AG10803 (cell line): ENCODE measurements at places on chromosomes 11 and 22.

- DNase-seq: no peak
These were observed 234.3 kb upstream of the NARS2 start for GRCh38 chr11:78808923-78809322.

DNA sequence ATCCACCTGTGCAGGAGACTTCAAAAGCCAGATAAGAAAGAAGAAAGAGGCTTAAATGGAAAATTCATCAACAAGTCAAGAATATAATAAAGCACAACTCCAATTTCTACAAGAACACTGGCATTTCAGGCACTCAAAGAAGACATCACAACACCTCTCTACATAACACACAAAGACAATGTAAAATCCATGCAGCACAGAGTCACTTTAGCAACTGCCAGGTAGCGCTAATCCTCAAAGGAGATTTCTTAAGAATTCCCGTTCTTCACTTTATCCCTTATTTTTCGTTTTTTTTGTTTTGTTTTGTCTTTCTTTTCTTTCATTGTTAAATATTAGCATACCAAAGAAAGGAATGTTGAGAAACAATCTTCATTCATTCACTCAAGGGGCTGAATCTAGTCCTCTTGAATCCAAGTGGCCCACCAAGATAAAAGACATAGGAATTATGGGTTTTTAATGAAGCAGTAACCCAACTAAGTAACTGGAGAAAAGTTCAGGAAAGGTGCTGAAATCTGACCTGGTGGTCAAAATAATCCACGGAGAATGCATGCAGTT lies 95.0 kb downstream of the CADM1 start:
- DNase-seq: no peak

- no peak for DNase-seq
These were observed 22.2 kb downstream of the LIF start for GRCh38 chr22:30224161-30224857.

DNA sequence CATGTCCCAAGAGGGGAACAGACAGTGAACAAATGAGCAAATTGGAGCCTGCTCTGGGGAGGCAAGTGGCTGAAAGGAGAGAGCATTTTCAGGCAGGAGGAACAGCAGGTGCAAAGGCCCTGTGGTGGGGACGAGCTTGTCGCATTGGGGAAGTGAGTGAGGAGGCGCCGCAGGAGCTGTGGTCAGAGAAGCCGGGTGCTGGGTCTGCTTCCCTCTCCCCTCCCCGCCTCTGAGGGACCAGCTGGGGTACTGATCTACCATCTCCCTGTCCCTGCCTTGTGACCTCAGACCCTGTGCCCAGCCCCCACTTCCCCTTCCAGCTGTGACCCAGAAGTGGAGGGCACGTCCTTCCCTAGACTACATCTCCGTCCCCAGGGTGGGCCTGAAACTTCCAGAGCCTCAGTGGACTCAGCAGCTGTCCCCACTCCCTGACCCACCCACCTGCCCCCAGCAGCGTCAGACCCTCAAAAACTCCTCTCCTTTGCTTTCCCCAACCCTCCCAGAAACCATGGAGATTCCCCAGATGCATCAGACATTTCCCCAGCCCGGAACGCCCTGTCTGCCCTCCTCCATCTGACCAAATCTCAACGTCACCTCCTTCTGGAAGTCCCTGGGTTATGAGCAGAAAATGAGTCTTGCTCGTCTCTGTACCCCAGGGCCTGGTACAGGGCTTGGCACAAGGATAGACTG lies 19.7 kb upstream of the PDGFB start:
- DNase-seq: no peak

DNA sequence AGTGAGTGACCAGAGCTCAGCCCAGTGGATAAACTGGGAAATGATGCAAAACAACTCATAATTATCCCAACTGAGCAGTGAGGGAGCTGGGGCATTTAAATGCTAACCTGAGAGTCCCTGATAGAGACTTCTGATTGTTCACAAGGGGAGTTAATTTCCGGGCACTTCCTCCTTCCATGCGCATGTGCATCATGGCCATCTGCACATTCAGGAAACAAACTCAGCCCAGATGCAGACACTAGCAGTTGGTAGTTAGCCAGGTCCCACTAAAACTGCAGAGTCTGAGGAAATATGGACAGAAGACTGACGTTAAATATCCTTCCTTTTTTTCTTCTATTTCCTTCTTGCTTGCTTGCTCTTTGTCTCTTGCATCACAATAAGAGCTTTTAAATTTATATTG lies 852.1 kb upstream of the LRRC4C start:
- no peak for DNase-seq

- peak; percentile 56 for DNase-seq
These were observed 5.8 kb upstream of the MIEF1 start for GRCh38 chr22:39496131-39496838.

DNA sequence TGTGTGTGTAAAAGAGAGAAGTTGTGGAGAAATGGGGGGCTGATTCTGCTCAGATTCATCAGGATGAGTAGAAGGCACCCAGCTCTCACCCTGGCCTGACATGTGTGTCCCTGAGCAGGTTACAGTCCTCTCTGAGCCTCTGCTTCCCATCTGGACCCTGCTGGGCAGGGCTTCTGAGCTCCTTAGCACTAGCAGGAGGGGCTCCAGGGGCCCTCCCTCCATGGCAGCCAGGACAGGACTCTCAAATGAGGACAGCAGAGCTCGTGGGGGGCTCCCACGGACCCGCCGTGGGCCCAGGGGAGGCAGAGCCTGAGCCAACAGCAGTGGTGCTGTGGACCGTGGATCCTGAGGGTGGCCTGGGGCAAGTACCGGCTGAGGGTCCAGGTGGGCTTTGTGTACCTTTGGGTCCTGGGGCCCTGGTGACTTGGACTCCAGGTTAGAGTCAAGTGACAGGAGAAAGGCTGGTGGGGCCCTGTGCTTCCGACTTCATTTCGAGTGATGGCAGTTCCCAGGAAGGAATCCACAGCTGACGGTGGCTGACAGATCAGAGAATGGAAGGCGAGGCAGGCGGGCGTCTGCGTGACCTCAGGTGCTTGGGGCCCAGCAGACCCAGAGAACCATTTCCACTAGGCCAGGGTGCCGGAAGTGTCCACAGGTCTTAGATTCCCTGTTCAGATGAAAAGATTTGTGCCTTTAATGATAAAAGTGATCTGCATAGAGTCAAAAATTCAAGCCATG lies 21.9 kb downstream of the NEAT1 start:
- DNase-seq: peak; percentile 18

GRCh38 chr22:22709719-22710445 lies 65.5 kb downstream of the GGTLC2 start:
- DNase-seq: no peak

DNA sequence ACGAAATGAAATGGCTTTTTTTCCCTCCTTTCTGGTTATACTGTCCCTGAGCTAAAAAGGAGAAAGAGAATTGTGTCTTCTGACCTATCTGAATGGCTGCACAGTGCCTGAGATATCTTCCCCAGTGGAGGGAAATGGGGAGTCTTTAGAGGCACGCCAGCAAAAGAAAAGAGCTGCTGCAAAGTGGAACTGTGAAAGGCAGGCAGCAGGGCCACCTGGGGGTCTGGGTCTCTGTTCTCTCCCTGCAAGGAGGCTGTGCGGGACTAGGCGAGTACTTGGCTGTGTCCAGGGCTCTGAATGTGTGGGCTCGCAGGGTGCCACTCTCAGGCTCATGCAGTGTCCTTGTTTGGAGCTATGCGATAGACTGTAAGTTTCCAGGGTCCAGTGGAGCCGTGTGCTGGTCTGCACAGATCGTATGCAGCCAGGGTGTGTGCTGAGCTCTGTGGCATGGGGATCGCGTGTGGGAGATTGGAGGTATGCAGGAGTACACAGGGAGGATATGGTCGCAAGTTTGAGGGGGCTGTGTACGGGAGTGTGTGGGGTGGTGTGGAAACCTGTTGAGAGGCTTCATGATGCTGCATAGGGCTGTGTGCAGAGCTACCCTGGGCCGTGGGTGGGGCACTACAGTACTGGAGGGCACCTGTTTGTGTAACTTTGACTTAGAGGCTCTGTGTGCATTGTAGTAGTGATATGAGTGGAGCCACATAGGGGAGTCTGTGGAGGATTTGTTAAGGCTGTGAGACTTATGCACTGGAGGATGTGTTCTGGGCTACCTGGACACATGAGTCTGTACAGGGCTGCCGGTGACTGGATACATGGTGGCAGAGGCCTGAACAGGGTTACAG lies 70.1 kb upstream of the OLFML1 start:
- no peak for DNase-seq

DNA sequence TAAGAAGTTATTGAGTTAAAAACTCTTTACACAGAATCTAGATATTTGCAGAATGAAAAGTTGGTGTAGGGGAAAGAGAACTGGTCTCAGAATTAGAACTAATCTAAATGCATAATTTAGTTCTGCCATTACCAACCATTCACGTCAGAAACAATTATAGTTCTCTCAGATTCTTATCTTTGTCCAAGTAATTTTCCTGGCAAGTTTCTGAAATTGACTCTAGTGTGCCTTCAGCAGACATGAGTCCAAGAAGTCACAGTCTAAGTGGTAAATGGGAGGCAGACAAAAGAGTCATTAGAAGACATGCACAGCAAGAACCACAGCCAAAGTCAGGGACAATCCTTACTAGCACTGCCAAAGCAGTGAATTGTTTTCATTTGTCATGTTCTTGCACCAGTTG lies 1870.1 kb downstream of the LRRC4C start:
- DNase-seq: no peak

DNA sequence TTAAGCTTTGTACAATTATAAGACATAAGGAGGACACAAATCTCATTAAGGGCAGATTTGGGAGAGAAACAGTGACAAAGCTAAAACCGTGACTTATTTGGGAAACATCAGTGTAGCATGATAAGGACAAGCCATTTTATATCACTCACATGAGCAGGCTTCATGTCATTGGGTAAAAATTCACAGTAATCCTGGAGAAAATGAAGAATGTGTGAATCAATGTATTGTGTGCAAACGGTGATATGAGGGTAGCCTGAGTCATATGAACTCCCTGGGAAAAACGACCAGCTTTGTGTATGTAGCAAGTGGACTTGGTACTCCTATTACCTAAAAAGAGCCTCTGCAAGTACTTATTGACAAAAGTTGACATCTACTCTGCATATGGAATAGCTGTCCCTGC lies 6.0 kb upstream of the TRIM34 start:
- peak; percentile 74 for DNase-seq

DNA sequence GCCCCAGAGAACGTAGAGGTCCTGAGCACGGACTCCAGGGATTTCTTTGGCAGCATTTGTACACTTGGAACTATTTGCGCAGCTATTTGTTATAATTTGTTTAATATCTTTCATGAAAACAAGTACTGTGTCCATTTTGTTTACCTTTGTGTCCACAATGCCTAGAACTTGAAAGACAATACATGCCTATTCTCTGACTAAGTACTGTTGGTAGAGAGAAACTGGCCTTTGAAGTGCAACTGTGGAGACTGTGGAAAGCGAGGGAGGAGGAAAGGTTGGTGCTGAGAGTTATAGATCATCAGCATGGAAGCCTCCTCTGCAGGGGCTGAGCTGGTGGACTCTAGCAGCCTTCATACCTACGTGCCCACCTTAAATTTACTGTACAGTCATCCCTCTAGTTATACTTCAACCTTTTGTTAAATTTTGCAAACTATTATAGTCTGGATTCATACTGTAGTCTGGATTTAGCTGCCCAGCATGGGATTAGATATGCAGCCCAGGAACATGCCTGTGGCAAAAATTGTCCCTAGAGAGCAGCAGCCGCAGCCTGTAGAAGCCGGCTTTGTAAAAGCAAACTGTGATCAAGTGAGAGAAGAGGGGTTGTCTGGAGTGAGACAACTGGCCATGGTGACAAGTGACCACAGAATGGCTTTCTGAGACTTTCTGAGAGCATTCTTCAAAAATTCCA lies 24.2 kb upstream of the YAP1 start:
- no peak for DNase-seq

DNA sequence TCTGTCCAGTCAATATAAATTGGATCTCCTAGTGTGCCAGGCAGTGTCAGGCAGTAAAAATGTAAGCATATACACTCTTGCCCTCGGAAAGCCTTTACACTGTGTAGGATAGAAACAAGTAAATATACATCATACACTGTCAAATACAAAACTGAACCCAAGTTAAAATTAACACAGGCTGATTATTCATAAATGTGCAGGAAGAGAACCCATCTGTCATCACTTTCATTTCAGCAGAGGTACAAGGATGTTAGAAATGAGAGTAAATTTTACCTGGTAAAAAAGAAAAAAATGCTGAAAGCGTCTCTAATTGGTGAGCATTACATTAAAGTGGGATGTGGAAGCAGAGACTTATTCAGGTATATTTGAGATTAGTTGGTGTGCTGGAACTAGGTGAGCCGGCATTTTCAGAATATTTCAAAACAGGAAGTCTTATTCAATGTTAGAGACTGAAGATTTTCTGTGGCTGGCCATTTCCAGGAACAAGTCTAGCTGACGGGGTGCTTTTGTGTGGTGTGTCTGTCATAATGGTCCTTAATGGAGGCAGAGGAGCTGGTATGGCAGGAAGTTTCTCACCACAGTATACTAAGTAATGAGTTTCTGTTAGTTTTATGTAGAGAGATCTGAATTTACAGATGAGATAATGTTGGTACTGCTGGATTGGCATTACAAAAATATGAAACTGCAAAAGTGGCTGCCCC lies 192.6 kb downstream of the CASP12 start:
- peak; percentile 1 for DNase-seq

DNA sequence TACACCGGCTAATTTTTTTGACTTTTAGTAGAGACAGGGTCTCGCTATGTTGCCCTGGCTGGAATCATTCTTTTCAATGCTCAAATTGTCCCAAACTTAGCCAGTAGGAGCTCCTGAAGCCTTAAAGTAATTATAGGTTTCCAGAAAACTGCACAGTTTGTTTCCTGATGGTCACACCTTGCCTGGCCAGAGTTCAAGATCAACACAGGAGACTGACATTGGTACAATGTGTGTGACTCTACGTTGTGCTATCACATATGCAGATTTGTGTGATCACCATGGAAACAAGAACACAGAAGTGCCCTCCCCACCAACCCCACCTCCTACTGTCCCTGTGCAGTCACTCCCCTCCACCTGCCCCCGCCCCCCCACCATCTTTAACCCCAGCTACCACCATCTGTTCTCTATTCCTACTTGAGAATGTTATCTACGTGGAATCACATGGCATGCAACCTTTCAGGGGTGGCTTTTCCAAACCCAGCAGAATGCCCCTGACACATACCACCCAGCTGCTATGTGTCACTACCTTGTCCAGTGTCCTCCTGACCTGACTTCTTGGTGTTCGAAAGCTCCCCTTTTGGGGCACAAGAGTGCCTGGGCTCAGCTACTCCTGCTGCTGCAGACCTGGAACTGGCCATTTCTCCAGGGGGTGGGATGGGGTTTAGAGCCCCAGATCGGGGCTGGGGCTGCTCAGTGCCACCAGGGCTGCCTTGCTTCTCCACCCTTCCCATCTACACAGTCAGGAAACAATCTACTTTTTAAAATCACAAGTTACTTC lies 6.1 kb upstream of the NAP1L4 start:
- no peak for DNase-seq

DNA sequence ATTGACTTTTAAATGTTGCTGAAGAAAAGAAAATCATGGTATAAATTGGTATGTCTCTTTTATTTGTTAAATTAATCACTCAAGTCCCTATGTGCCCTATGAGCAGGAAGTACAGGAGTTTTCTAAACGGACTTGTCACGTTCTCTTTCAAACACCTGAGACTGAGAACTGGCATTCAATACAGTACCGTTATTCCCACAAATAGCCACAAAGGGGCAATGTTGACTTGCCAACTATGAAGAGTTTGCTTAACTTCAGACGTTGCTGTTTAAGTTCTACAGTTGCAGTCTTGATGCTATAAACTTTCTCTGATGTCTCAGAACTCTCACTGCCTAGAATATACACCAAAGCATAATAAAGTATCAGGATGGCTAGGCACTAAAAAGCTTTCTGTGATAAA lies 7.6 kb downstream of the OR56A1 start:
- DNase-seq: peak; percentile 50

GRCh38 chr11:33507967-33508366 lies 192.7 kb downstream of the C11orf91 start:
- peak; percentile 55 for DNase-seq

GRCh38 chr11:9765320-9766101 lies 101.6 kb downstream of the SWAP70 start:
- DNase-seq: peak; percentile 98
